SW 1271 (cell line): ENCODE measurements at places on chromosomes 7 and 10.

DNA sequence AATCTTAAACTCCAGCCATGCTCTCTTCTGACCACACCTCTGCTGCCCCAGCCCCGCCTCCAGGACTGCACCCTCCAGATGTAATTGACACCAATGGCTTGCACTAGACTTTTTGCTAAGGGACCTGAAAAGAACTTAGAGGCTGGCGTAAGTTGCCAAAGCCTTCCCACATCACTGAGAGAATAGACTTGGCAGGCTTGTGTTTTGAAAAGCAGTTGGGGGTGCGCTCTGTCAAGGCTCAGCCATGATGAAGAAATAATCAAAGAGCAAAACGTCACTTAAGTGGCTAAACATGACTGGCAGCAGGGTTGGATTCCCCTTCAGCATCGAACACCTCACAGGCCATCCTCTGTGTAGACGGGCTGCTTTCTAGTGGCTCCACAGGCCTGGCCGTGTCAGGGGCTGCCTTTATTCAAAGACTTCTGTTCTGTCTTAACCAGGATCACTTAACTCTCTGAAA is 195.2 kb upstream of the C7orf33 start:
- no peak for DNase-seq

GRCh38 chr7:146670532-146670931 is 553.9 kb downstream of the CNTNAP2 start:
- no peak for DNase-seq

GRCh38 chr10:107733328-107734130 is 569.0 kb upstream of the SORCS1 start:
- DNase-seq, result no peak

DNA sequence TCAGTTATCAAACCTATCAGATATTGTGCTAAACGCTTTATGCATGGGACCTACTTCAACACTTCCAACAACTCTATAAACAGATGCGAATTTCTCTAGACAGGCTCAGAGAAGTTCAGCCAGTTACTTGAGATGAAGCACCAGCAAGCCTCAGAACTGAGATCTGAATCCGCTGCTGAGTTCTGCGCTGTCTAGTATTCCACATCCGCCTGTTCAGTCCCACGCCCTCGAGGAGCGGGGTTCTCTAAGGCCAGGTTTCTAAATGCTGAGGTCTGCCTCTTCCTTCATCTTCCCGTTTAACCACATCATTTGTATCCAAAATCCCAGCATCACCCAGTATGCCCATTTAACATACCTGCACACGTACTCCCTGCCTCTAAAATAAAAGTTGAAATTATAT is 297.8 kb upstream of the ZNF32 start:
- DNase-seq, result no peak

DNA sequence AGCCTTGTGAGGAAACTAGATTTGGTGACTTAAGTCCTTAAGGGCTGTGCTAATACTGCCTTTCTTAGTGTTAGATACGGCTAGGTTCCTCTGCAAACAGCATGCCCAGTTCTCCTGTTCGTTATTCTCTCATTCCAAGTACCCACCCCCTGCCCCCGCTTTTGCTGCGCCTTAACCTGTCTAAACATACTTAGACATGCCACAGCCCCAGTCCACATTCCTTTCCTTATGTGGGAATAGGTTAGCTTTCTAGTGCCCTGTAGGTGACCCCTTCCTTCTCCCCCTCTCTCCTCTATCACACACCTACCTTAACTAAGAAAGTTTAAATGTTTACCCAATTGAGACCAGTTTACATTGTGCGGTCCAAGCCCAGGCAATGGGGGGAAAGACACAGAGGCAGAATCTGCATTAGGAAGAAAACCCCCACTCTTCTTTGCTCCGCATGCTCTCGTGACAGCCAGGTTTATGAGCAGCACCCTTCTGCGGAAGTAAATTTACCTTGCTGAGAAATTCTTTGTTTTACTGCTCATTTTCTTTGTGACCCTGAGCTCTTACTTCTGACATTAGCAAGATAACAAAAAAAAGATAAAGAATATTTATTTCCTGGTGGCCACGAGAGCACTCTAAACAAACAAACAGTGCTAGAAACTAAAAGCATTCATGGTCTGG is 48.8 kb downstream of the VIM start:
- no peak for DNase-seq

DNA sequence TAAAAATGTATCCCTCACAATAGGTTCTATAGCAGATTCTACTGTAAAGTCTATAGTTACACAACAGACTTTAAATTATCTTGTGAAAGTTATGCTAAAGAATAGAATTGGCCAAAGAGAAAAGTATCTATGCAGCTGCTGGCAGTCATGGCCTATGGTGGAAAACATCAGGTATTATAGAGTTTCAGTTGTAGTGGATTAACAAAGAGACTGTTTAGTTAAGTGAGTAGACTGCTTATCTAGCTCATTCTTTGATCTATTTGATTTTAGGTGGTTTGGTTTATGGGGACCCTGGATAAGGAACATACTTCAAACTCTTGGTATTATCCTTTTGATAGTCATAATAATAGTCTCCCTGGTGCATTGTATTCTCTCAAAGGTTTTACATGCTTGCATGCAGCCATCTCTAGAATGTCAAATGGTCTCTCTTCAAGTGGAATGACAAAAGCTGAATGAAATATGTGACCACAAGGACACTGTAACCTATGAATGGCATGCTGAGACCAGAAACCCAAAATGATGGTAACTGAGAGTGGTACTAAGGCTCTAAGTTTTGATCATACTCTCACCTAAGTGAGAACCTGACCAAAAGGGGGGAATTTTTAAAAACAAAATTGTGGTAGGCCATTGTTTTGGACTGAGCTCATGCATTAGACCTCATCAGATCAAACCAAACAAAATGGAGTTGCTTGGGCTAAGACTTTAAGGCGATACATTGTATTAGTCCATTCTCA is 54.9 kb upstream of the NAMPT start:
- DNase-seq, result no peak

GRCh38 chr7:150443793-150444540 is 6.5 kb upstream of the GIMAP8 start:
- no peak for DNase-seq

GRCh38 chr10:6813856-6814255 is 233.8 kb upstream of the PRKCQ start:
- DNase-seq, result no peak

GRCh38 chr7:150989456-150989855 is 1.4 kb upstream of the NOS3 start:
- no peak for DNase-seq

GRCh38 chr10:72309290-72310240 is 35.8 kb downstream of the DDIT4 start:
- DNase-seq, result no peak

DNA sequence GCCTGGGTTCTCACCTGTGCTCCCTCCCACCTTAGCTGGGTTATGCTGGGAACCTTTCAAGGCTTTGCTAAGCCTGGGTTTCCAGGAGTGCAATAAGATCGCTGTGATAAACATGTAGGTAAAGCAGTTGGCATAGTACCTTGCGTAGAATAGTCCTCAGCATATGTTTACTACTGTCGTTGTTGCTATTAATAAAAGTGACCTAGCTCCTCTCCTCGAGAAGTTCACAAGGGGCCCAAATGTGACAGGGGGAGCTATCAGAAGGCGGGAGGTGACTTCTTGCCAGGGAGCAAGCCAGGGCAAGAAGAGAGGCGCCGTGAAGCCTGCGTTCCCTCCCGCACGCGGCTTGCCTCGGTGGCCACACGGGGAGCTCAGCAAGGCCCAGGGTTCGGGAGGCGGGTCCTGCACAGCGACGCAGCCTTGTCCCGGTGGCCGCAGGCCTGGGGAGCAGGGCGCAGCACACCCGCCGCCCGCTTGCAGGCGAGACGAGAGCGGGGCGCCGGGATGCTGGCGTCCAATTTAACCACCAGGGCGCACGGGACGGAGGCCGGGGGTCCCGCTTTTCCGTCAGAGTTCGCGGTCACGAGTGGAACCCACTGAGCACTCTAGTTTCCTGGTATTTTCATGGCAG is 106.2 kb downstream of the SNX10 start:
- no peak for DNase-seq

DNA sequence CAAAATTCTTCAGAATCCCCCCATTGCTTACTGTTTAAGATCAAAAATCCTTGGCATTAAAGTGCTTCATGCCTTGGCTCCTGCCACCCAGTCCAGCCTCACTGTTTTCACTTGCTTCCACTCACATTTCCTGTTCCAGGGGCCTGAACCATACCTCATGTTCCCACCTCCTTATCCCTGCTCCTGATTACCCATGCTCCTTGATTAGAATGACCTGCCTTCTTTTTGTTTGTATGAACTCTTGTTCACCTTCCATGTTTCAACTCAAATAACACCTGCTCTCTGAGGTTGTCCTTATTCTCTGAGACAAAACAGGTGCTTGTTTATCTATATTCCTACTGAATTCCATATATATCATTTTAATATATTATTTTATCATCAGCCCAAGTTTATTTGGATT is 77.1 kb upstream of the VSTM2A start:
- no peak for DNase-seq

DNA sequence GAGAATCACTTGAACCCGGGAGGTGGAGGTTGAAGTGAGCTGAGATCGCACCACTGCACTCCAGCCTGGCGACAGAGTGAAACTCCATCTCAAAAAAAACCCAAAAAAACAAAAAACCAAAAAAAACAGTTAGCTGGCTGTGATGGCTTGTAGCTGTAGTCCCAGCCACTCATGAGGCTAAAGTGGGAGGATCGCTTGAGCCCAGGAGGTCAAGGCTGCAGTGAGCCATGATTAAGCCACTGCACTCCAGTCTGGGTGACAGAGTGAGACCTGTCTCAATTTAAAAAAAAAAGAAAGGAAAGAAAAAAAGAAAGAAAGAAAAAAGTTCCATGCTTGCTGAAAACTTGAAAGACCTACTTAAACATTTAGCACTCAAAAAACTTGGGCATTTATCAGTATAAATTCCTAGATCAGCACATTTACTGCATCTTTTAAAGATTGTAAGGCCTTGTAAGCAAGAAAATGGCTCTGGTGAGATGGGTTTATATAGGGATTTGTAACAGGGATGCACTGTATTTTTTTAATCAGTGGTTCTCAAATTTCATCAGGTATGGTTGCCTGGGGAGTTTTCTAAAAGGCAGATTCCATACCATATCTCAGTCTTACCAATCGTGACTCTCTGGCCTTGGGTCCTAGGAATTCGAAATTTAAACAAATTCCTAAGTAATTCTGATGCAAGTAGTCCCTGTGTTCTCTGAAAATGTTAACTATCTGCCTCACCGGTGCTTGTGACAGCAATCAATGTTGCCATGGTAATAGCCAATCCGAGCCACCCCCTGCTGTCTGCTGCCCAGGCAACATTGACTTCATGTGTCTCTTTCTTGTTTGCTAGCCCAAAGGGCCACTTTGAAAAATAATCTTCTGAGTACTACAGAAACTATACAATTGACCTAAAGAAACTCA is 11.5 kb upstream of the NT5C2 start:
- no peak for DNase-seq

GRCh38 chr7:12771378-12771877 is 84.0 kb downstream of the ARL4A start:
- no peak for DNase-seq

GRCh38 chr7:108149908-108150307 is 19.7 kb upstream of the LAMB4 start:
- DNase-seq, result no peak

DNA sequence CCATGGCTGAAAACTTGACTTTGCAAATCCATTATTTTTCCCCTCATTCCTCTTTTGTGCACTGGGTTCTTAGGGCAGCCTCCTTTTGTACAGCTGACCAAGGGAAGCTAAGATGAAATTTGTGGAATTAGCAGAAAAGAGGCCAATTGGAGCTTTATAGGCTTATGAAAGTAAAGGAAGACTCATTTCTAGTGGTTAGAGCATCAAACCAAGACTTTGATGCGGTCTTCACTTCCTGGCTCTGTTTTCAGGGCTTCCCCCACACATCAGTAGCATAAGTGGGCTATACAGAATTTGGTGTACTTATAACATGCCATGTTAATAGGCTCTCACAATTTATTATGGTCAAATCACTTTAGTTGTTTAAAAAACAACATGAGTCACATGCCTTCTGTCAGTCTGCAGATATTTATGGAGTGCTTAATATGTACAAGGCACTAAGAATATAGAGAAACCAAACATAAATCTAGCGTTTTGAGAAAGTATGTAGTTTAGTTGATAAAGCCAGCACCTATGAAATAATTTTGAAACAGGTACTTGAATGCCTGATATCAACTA is 5.7 kb downstream of the AUTS2 start:
- no peak for DNase-seq

GRCh38 chr10:20879136-20879535 is 18.0 kb downstream of the NEBL start:
- DNase-seq, result no peak

DNA sequence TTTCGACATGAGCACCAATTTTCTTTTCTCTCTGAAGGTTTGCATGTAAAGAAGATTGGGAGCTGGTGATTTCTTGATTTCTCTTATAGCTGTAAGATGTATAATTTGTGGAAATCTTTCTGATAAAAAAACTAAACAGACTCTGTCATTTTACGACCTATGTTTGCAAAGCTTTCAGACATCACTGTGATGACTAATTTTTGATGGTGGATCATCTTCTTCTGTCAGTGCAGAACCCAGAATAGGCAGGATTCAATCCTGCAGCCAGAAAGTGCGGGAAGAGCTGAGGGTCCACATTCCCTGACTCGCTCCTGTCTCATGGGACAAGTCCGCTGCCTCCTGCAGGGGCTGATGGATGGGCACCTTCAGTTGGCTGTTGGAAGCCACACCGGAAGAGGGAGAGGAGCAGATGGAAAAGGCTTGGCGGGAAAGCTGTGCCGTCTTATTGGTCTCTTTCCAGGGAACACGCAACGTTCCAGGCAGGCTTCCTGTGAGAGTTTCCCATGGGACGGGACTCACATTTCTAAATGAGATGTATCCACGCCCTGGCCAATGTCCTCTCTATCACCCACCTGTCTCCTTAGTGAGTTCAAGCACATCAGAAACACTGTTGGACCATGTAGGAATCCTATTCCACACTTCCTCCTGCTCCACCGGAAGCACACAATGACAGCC is 186.9 kb downstream of the PRPF18 start:
- no peak for DNase-seq

DNA sequence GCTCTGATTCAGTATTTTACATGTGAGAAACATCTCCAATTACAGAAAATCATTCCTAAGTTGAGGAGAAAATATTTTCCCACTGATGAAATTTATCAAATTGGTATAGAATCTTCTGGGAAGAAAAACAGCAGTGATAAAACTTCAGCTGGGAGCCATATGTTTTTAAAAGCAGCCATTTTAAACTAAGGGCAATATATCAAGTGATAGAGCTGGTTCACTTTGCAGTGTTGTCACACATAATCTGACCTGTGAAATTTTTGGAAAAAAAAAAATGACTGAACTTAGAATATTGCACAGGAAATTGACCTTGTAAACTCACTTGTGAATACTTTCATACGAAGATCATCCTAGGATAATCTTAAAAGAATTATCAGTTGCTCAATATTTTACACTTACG is 10.5 kb upstream of the EZH2 start:
- no peak for DNase-seq

DNA sequence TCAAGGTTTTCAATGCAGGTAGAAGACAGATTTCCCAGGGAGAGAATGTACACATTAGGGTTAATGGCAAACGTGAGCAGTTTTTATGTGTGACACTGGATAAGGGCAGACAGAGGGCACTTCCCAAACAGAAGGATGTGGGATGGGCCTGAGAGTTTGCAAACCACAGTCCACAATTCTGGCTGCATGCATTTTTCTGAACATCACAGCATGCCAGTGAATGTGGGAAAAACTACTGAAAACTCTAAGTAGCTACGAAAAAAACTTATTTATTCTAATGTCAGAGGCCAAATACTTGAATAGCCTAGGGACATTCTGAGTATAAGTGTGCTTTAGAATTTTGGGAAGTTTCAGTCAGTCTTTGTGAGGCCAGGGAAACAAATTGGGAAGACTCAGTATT is 145.9 kb downstream of the NRCAM start:
- DNase-seq, result no peak

GRCh38 chr10:124557167-124557566 is 95.5 kb downstream of the LHPP start:
- no peak for DNase-seq
